ENCODE measurements at places on chromosomes 12 and 14.

DNA sequence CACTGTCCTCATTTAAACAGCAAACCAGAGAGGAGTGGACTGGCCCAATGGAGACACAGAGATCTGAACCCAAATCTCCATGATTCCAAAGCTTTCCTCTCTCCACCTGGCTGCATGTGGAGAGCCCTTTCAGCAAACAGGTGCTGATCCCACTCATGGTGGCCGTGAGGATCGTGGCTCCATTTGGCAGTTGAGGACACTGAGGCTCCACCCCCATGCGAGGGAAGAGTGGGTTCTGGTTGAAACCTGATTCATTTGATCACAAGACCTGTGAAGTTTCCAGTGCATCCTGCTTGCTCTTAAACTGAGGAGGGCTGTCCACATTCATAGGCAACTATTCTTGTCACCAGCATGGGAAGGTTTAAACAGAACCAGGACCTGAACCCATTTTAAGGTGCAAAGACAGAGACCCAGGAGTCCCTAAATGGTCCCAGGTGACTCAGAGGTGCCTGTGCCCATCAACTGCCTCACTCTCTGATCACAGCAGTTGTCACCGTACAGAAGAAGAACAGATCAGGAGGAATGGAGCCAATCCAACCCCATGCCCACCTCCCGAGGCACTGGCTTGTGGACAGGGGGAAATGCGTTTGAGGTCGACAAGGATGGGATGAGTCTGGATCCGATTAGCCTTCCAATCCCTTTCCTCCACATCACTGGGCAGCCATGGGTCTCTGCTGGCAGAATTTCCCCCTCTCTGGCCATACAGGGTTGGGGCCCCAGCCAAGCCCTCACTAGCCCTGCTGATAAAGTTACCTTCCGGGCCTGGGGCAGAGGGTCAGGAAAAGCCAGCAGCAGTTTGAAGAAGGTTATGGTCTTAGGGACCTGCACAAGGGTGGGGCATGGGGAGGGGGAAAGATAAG, 45.5 kb upstream of the BCL11B start:
- no peak for DNase-seq

DNA sequence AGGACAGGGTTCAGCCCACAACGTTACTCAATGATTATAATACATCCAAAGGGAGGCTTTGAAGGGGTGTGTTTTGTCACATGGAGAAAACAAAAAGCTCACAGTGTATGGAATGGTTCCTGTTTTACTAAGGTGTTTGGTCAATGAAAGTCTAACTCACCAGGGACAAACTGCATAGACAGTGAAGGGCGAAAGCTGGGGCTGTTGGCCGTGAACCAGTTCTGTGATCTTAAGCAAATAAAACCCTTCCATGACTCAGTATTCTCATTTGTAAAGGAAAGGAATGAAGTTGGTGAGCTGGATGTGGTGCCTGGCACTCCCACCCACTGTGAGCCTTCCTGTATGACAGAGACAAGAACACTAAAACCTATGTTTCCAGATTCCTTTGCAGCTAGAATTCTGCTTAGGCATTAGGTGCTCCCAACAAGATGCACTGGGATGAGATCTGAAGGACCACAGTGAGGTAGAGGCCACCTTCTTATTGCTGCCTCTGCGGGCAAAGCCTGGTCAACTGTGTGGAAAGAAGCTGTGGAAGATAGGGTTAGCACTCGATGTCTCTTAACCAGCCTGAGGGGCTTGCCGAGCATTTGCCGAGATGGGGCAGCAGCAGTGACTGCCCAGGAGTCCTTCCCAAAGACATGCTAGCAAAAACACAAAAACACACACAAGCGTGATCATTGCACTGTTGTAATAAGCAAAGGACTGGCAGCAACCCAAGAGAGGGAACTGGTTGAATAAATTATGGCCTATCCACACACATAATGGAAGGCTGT, 48.5 kb downstream of the VCPKMT start:
- DNase-seq, result no peak

DNA sequence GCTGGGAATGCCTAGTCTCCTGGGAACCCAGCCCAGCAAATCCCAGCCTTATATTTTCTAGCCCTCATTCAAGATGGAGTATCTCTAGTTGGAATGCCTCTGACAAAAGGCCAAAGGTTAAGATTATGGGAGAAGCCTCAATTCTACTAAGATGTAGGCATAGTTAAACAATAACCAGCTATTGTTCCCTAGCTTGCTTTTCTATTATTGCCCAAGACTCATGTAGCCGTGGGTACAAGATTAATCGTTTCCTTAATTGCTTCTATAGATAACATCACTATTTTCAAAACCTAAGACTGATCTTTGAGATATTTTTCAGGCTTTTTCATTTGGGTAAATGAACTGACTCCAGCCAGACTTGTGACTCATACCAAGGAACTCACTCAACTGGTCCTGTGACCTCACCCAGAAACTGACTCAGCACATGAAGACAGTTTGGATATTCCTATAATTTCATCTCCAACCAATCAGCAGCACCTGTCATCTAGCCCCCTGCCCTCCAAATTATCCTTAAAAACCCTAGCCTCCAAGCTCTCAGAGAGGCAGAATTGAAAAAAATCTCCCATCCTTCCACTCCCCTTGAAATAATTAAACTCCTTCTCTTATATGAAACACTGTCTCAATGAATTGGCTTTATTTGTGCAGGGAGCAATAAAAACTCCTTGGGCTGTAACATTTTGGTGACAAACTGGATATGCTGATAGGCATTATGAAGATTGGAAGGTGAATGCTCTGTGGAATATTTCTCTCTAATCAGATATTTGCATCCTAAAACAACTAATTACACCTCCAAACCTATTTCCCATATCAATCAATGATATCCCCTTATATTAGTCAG, 589.0 kb downstream of the C12orf50 start:
- DNase-seq, result no peak

DNA sequence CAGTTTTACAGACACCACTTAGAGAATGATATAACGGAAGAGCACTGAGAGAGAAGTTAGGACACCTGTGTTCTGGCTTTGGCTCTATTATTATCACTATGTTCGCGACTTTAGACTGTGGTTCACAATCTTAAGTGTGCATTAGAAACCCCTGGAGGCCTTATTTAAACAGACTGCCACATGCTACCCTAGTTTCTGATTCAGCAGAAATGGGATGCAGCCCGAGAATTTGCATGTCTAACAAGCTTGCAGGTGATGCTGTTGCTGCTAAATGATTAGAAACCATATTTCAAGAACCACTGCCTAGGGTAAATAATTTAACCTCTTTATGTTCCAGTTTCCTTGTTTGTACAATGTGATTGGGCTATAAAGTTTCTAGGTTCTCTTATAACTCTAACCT, 3.6 kb upstream of the RAD51AP1 start:
- no peak for DNase-seq

GRCh38 chr14:23556700-23557440, 799 bp downstream of the THTPA start:
- no peak for DNase-seq

DNA sequence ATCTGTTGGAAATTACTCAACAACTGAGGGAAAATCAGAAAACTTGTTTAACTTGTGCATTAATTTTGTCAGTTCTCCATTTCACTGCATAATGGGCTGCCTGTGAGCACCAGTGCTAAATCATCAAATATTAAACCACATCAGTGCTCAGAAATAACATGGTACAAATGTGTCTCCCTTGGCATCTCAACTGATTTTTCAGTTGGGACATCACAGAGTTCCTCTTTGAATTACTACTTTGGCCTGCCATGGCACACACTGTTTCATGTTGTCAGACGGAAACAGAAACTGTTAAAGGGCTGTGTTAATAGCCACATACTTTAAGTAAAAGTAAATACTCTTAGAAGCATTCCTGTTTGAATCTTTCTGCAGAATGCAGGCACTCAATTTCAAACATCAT, 42.1 kb upstream of the STRN3 start:
- no peak for DNase-seq

GRCh38 chr14:73634011-73634833, 10.6 kb upstream of the DNAL1 start:
- DNase-seq, result no peak

GRCh38 chr14:96824283-96824682, 27.1 kb downstream of the VRK1 start:
- no peak for DNase-seq

DNA sequence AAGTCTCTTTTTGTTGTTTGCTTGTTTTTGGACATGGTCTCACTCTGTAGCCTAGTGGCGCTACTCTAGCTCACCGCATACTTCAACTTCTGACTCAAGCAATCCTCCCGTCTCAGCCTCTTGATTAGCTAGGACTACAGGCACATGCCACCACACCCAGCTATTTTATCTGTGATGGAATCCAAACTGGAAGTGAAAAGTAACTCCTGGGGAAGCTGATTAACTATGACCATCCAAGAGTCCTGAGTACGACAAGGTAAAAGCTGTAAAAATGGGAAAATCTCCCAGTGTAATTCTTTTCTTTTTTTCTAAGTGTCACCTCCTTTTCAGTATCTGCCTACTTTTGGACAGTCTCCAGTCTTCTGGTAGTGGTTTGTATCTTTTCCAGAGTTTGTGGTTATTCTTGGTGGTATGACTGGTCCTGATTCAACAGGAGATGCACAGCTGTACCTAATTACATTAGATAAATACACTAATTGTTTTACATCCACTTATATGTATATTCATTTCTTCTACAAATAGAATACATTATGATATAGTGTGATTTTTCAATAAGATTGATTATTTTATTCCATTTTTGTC, 97.8 kb downstream of the SLC6A15 start:
- DNase-seq, result no peak

GRCh38 chr14:95765051-95765450, 51.1 kb upstream of the TCL1A start:
- DNase-seq, result no peak

GRCh38 chr12:84315926-84316325, 596.7 kb downstream of the SLC6A15 start:
- DNase-seq, result no peak

- DNase-seq, result no peak
Measured at GRCh38 chr12:68825569-68826217, 17.7 kb downstream of the MDM2 start.

DNA sequence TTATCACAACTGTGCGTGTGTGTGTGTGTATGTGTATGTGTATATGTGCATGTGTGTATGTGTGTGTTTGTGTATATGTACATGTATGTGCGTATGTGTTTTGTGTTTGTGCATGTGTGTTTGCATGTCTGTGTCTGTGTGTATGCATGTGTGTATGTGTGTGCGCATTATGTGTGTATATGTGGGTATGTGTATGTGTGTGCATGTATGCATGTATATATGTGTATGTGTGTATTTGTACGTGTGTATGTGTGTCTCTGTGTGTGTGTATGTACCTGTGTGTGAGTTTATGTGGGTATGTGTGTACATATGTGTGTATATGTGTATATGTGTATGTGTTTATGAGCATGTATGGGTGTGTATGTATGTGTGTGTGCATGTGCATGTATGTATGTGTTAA, 37.6 kb upstream of the PIWIL1 start:
- no peak for DNase-seq

DNA sequence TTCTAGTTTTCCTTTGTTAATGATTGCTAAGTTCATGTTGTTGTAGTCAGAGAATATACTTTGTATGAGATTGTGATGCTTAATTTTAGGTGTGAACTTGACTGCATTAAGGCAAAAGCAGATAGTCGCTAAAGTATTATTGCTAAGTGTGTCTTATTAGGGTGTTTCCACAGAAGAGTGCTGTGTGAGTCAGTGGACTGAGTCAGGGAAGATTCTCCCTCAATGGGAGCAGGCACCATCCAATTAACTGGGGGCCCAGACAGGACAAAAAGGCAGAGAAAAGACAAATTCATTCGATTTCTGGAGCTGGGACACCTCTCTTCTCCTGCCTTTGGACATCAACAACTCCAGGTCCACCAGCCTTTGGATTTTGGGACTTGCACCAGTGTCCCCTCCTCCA, 48.5 kb downstream of the BAZ1A start:
- DNase-seq, result no peak

- no peak for DNase-seq
Measured at GRCh38 chr12:85299053-85299452, 19.0 kb downstream of the ALX1 start.

DNA sequence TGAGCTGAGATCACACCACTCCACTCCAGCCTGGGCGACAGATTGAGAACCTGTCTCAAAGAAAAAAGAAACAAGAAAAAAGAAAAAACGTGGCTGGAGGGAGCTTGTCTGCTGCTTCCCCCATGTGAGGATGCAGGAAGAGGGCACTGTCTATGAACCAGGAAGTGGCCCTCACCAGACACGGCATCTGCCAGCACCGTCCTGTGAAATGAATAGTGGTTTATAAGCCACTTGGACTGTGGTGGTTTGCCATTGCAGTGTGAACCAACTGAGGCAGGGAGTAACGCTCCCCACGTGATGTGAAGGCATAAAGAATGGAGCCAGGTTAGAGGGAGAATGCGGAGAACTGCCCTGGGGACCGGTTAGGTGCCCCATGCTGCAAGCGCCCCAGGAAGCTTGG, 4.5 kb upstream of the BRF1 start:
- DNase-seq, result no peak

DNA sequence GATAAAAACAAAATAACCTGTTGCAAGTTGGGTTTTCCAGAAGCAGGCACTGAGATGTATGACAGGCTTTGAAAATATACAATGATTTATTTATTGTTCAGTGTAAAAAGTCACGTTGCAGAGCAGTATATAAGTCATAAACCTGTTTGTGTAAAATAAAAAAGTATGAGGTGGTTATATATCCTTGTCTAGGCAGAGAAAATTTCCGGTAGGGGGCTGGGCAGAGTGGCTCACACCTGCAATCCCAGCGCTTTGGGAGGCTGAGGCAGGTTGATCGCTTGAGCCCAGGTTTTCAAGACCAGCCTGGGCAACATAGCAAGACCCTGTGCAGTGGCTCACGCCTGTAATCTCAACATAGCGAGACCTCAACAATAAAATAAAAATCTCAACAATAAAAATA, 16.2 kb upstream of the PPP1CC start:
- no peak for DNase-seq

DNA sequence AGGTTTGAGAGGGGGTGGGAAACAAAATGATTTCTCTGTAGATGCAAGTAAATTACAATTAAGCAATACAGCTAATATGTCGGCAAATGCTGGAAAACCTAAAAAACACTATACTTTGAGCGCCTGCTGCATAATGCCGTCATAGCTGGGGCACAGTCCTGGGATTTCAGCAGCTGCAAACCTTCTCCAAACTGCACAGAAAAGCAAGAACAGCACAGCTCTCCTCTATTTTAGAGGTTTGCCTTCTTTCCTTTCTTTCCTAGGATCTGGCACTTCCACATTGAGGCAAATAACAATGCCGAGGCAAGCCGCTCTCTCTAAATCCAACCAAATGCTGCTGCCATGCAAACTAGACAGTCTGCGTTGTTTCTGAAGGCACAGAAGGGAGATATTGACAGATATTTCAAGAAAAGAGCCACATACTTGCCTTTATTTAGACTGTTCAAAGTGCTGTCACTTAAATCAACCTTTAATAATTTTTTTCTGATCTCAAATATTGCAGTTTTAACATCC, 287.1 kb upstream of the G2E3 start:
- no peak for DNase-seq

- no peak for DNase-seq
Measured at GRCh38 chr14:45135156-45135555, 574 bp upstream of the FANCM start.

- no peak for DNase-seq
Measured at GRCh38 chr14:77077040-77077439, 21.0 kb upstream of the CIPC start.

Measured in NCI-H187 (cell line).